ENCODE measurements at places on chromosomes 7 and 10.

DNA sequence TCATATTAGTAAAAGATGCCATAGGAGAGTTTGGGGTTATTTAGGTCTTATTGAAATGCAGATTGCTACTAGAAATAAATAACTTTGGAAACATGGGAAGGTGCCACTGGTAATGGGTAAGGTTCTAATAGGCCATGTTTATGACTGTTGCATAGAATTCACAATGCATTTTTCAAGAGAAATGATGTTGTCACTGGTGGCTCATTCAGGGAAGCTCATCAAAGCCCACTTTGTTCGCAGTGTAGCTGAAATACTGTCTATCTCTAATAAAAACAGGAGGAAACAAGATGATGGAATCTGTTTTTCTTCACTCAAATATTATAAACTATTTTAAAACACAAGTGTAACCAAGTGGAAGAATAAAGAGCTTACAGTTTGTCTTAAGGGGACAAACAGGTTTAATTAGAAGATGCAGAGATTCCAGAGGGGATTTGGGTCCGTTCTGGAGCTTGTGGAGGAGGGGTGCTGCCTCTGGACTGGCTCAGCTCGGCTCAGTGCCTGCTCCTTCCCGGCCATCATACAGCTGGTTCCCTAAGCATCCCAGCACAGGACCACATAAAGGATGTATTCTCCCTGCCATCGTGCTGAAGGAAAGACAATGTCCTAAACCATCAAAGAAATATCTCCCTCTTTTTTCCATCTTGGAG lies 20.4 kb downstream of the OPALIN start:
- DNase-seq = no peak

DNA sequence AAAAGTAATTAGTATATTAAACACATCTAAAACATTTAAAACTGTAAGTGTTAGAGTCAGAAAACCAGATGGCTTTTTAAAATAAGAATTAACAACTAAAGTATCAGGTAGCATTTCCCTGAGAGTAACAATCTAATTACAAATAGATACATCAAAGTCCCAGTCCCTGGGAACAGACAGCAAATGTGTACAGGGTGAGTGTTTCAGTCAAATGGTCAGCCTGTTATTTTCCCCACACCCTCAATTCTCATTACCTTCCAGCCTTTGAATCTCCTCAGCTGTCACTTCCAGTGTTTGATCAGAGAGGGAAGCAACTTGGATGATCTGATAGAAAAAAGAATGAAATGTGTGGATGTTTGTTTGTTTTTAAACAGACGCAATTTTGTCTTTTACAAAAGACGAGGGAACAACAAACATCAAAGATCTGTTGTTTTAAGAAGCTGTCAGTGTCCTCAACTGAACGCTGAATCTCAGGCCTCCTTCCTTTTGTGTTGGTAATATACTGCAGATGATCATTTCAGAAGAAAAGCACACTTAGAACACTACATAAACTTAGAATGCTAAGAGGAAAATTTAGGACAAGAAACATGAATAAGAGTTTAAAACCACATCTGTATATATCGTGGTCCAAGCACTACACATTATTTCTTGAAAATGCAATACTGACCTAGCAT lies 29.8 kb downstream of the CEP41 start:
- no peak for DNase-seq

- no peak for DNase-seq
Observed at GRCh38 chr10:80407812-80408241, 524 bp upstream of the PRXL2A start.

DNA sequence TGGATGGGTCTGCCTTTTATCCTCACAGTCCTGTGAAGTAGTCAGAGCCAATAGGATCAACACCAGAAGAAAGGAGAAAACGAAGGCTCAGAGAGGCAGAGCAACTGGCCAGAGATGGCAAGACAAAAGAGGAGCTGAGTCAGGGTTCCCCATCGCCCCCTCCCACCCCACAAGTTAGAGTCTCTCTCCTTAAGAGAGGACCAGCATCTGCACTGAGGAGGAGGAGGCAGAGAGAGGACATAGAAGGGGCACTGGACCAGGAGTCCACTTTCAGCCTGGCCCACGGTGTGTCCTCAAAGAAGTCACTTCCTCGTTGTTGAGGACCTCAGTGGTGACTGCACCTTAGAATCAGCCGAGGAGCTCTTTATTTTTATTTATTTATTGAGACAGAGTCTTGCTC lies 11.6 kb downstream of the SPOCK2 start:
- no peak for DNase-seq

DNA sequence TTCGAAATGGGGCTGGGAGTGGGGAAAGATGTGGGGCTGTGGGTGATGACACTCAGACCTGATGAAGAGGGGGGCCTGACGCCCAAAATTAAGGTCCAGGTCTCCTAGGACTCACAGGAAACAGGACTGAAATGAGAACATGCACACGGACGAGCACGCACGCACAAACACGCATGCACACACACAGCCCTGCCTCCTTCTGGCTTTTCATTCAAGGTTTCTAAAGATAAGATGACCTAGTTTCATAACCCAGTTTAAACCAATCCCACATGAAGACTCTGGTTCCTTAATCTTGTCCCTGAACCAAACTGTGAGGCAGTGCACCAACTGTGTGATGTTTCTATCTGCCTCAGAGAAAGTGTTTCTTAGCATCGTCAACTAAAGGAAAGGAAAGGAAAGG lies 162.0 kb downstream of the DGKI start:
- DNase-seq = no peak

DNA sequence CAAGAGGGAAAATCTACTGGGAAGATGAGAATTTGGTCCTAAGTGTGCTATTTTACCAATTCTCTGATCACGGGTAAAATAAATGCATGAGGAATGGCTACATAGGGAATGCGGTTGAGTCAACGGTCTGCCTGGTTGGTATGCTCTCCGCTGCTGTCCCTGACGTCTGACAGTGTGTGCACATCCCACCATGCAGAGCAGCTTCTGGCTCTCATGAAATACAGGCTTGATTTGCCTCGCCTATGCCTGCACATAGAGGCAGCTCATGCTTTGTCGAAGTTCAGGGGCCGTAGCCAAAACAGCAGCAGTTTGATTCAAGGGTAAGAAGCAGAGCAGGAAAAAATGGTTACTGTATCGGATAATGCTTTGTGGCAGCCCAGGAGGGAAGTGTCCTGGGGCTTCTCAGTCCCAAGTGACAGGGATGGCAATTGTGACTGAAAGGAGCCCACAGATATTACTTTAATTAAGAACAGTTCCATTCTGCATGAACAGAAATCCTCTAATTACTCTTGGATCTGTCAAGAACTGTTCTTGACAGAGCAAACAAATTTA lies 268.4 kb upstream of the SLC26A5 start:
- no peak for DNase-seq

- no peak for DNase-seq
Observed at GRCh38 chr10:104581884-104582601, 59.0 kb upstream of the SORCS3 start.

GRCh38 chr10:72746426-72747363 lies 54.8 kb downstream of the MCU start:
- DNase-seq = no peak

- no peak for DNase-seq
Observed at GRCh38 chr7:148622887-148623585, 32.5 kb downstream of the C7orf33 start.

DNA sequence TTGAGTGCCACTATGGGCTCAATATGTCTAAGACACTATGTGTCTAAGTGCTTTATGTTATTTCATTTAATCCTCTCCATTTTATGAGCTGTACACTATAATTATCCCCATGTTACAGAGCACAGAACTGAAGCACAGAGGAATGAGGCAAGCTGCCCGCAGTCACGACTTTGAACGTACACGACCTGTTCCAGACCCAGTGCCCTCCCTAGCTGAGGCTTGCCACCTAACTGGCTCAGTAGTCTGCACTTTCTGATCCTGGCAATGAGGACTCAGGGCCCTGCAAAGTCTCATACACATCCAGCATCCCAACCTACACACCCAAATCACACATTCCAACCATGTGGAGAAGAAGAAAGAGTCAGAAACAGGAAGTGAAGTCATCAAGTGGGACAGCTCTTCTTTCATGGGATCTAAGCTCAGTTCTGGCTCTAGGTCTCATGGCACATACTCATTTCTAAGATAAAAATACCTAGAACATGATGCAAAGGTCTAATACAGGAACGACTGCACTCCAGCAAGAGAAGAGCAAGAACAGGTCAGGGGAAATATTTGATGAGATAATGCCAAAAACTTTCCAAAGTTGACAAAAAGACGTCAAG lies 42.4 kb upstream of the DDC start:
- DNase-seq = no peak

GRCh38 chr7:33550363-33550762 lies 355.0 kb upstream of the BMPER start:
- DNase-seq = no peak

- DNase-seq = no peak
Observed at GRCh38 chr10:17984056-17984455, 32.3 kb downstream of the SLC39A12 start.

GRCh38 chr7:120724955-120725354 lies 133.0 kb downstream of the TSPAN12 start:
- no peak for DNase-seq

GRCh38 chr7:81573128-81573527 lies 196.7 kb downstream of the HGF start:
- DNase-seq = no peak

- DNase-seq = no peak
Observed at GRCh38 chr7:111639934-111640333, 77.6 kb upstream of the IMMP2L start.

DNA sequence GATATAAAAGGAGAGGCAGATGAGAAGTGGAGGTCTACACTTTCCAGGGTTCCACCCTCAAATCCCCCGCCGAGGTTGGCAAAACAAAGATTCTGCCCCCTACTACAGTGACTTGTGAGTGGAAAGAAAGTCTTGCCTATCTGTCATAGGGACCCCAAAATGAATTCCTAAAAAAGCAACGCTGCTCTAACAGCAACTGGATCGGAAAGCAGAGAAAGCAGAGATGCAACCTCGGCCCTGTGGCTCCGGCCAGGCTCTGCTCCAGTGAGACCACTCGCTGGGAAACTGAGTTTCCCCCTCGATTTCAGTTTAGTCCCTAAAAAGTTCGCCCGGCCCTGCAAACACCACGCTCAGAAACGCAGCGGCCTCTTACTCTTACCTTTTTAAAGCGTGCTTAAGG lies 297.9 kb upstream of the NFE2L3 start:
- no peak for DNase-seq

GRCh38 chr7:41711283-41712064 lies 8.6 kb upstream of the INHBA start:
- no peak for DNase-seq

DNA sequence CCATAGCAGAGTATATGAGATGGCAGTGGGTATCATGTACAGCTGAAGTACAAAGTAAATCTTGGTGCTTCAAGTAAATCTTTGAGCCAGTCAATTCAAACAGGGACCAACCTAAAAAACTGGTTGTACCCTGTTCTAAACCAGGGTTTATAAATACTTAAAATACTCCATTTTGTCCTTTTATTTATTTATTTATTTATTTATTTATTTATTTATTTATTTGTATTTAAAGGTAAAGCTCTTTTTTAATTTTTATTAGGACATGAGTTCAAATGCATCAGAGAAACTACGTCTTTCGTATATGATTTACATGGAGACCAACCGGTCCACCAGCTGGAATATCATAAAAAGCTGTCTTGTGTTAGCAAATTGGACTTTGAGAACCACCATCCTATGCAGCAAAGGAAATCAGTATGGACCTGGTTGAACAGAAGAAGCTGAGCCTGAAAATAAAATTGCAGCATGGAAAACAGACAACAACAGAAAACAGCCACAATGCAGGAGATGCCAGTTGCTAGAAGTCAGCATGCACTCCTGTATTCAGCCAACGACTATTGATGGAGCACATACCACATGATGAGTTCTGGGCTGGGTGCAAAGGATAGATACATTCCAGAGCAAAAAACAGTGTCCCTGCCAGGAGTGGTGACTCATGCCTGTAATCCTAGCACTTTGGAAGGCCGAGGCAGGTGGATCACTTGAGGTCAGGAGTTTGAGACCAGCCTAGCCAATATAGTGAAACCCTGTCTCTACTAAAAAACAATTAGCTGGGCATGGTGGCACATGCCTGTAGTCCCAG lies 60.0 kb downstream of the PLXNA4 start:
- DNase-seq = no peak

- no peak for DNase-seq
Observed at GRCh38 chr7:32519763-32520162, 24.5 kb downstream of the AVL9 start.

GRCh38 chr7:139697056-139697455 lies 80.7 kb downstream of the HIPK2 start:
- DNase-seq = no peak

- no peak for DNase-seq
Observed at GRCh38 chr10:6802759-6803426, 222.8 kb upstream of the PRKCQ start.

GRCh38 chr10:1301143-1301542 lies 245.0 kb downstream of the WDR37 start:
- DNase-seq = no peak

DNA sequence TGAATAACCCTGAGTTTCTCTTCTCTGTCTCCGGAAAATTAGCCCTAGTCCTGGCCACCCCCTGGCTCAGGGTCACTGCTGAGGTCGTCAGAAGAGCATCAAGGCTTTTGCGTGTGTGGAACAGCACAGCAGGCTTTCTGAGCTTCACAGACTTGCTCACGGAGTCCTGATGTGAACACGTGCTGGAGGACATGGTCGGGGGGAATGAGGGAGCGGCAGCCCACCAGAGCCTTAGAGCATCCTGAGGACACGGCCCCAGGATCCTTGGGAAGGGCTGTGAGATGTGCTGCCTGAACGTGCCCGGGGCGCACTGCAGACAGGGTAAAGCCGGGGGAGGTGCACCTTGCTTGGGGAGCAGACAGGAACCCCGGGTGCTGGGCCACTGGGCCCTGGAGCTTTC lies 28.8 kb downstream of the TMEM120A start:
- DNase-seq = no peak

DNA sequence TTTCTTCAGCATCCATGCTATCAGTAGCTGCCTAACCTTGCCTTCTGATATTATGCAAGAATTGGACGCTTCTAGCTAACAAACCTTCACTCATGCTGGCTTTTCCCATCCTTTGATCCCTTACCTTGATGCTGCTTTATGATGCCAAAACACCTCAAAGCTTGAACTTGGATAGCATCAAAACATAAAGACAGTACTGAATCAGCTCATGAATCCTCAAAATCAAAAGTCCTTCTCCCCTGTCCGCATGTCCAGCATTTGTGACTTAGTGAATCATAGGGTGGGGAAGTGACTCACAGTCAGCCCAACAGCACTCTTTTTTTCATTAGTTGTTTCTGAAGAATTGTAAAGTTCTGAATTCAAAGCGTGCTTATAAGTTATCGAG lies 89.5 kb upstream of the PIK3CG start:
- DNase-seq = no peak

GRCh38 chr10:75431180-75432111 lies at the start of gene LRMDA:
Gene LRMDA (plus strand): TSS chr10:75431624.
- DNase-seq = no peak

DNA sequence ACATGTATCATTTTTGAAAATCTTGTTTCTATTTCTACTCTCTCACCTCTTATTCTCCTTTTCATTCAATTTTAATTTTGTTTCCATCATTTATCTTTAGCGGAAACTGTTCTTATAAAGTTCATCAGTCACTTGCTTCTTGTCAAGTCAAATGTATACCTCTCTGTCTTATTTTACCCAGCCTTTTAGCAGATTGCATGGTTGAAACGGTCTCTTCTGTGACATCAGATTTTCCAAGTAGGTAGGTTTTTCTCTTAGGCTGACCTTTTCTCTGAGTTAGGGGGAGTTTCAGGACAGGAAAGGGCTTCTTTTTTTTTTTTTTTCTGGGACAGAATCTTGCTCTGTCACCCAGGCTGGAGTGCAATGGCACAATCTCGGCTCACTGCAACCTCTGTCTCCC lies 195.5 kb downstream of the CDK14 start:
- no peak for DNase-seq

GRCh38 chr7:154770361-154770760 lies 232.6 kb downstream of the PAXIP1 start:
- DNase-seq = no peak

All from brain pericyte (primary cell).